ENCODE measurements at places on chromosomes 6 and 20. TPM values are rescaled to one million over a fixed set of nuclear protein-coding genes. Genes with fewer than 3 reads are reported as not detected.

EMILIN3 gene
- total RNA-seq, result 2.4 TPM

GSTA3 gene
- not detected for total RNA-seq

BEND6 gene
- 4.5 TPM for total RNA-seq

PRKN gene
- 12.4 TPM for total RNA-seq

TRAPPC3L gene
- total RNA-seq, result not detected

YTHDF1 gene
- 20.2 TPM for total RNA-seq

TGM3 gene
- 2.4 TPM for total RNA-seq

CTCFL gene
- not detected for total RNA-seq

RAB32 gene
- 29.0 TPM for total RNA-seq

ADGRF4 gene
- total RNA-seq, result not detected

TPBG gene
- 23.3 TPM for total RNA-seq

GUCA1A gene
- total RNA-seq, result not detected

MEP1A gene
- not detected for total RNA-seq

MUCL3 gene
- not detected for total RNA-seq

TBP gene
- total RNA-seq, result 15.5 TPM

ACTL10 gene
- total RNA-seq, result 1.9 TPM

MOXD1 gene
- total RNA-seq, result 31.6 TPM

F13A1 gene
- total RNA-seq, result 303 TPM

SIRPB2 gene
- 11.1 TPM for total RNA-seq

SLC17A2 gene
- not detected for total RNA-seq

EEF1A2 gene
- total RNA-seq, result 6.5 TPM

REPS1 gene
- total RNA-seq, result 42.6 TPM

TRIM15 gene
- not detected for total RNA-seq

SGK2 gene
- total RNA-seq, result not detected

FAM209B gene
- not detected for total RNA-seq

MCHR2 gene
- total RNA-seq, result not detected

NELFE gene
- total RNA-seq, result 73.8 TPM

SLPI gene
- total RNA-seq, result 251 TPM

PAX1 gene
- total RNA-seq, result not detected

PLCB1 gene
- 104 TPM for total RNA-seq

NFKBIL1 gene
- 26.0 TPM for total RNA-seq

GJA1 gene
- total RNA-seq, result 468 TPM

MAP1LC3A gene
- 96.0 TPM for total RNA-seq

TLDC2 gene
- total RNA-seq, result 0.27 TPM
